ENCODE measurements at places on chromosomes 11 and 22.

DNA sequence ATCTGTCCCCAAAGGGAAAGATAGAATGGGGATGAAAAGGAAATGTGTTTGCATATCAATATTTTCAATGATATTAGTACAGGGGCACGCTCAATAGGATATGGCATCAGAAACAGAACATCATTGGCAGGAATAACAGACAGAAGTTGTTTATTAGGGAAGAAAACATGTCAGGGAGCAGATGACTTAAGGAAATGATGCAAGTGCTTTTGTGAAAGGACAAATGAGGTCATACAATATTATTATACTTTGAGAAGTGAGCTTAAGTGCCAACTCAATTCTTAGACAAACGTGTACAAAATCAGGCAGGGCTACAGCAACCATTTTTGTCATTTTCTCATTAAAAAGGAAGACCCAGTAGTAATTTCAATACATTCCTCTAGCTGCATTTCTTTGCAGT is 388.4 kb downstream of the SOX6 start:
- DNase-seq, result peak; percentile 41

GRCh38 chr11:130420478-130421198 is 7.8 kb downstream of the ADAMTS8 start:
- DNase-seq, result no peak

DNA sequence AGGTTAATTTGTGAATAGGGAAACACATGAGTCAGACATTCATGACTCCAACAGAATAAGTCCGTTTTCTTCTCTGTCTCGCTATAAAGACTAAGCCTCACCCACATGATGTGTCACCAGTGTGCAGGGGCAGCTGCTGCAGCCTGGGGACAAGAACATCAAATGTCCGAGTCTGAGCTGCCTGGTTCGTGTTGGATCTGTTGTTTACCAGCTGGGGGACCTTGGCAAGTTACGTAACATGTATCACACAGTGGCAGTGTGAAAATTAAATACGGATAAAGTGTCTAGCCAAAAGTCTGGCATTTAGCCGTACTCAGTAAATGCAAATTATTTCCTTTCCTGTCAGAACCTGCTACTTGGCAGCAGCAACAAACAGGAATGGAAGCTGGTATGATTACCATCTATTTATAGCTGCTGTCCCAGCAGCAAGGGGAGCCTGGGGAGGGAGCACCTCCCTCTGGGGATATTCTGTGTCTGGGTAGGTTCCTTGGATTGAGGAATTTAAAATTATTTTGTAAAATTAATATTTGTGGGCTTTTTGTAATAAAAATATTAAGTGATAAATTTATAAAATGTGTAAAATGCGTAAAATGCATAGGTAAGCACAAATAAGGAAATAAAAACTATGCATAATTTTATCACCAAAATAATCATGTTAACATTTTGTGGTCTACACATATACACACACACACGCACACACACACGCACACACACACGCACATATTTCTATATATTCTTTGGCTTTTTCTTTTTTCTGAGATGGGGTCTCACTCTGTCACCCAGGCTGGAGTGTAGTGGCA is 1.3 kb upstream of the CLDN25 start:
- peak; percentile 3 for DNase-seq

DNA sequence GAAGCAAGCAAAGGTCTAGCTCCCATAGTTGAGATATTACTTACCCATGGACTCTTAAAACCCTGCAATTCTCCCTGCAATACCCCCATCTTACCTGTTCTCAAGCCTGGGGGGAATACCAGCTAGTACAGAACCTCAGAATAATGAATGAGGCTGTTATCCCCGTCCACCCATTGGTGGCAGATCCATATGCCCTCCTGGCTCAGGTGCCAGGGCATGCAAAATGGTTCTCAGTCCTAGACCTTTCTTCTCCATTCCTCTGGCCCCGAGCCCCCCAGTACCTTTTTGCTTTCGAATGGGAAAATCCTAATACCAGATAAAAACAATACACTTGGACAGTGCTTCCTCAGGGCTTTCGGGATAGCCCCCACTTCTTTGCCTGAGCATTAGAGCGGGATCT is 86.4 kb downstream of the PIWIL4 start:
- DNase-seq, result no peak

DNA sequence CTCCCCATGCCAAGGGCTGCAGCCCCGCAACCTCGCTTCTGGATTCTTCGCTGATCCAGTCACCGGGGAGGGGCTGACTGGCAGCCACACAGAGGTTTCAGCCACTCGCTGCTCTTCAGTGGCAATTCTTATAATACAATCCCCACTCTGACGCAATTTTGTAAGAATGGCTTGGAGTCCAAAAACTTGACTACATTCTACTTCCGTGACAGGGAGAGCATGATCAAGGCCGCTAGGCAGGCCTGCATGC is 14.9 kb downstream of the PPM1F start:
- peak; percentile 88 for DNase-seq

DNA sequence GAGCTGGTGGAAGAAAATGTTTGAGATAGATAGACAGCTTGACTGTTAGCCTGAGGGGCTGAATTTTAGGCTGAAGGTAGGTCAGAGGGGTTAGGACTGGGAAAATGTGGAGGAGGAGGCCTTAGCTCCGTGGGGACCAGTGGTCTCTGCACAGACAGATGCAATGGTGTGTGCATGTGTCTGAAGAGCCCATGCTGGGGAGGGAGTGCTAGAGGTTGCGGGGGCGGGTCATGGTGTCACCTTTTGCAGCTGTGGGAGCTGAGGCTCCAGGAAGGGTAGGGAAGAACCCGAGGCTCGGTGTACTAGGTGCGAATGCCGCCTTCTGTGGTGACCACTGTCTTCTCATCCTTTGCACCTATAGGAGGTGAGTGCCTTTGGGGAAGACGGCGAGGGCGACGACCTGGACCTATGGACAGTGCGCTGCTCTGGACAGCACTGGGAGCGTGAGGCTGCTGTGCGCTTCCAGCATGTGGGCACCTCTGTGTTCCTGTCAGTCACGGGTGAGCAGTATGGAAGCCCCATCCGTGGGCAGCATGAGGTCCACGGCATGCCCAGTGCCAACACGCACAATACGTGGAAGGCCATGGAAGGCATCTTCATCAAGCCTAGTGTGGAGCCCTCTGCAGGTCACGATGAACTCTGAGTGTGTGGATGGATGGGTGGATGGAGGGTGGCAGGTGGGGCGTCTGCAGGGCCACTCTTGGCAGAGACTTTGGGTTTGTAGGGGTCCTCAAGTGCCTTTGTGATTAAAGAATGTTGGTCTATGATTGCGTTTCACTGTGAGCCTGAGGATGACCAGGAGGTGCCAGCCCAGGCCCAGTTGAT is 1.6 kb downstream of the SDF2L1 start:
- DNase-seq, result no peak

DNA sequence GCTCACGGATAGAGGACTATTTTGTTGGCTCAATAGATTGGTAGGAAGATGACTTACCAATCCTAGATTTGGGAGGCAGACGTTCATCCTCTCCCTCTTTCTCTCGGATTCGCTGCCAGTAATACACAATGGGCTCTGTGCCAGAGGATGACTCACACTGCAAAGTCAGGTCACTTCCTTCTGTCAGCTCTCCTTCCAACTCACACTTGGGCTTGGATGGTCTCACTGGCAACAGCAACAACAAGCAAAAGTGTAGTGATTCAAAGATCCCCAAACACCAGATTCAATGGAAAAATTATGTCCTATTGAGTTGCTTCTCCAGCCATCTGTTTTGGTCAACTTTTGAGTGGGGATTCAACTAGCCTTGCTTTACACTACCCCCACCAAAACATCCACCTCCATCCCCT is 21.7 kb upstream of the HSPA8 start:
- DNase-seq, result peak; percentile 53

DNA sequence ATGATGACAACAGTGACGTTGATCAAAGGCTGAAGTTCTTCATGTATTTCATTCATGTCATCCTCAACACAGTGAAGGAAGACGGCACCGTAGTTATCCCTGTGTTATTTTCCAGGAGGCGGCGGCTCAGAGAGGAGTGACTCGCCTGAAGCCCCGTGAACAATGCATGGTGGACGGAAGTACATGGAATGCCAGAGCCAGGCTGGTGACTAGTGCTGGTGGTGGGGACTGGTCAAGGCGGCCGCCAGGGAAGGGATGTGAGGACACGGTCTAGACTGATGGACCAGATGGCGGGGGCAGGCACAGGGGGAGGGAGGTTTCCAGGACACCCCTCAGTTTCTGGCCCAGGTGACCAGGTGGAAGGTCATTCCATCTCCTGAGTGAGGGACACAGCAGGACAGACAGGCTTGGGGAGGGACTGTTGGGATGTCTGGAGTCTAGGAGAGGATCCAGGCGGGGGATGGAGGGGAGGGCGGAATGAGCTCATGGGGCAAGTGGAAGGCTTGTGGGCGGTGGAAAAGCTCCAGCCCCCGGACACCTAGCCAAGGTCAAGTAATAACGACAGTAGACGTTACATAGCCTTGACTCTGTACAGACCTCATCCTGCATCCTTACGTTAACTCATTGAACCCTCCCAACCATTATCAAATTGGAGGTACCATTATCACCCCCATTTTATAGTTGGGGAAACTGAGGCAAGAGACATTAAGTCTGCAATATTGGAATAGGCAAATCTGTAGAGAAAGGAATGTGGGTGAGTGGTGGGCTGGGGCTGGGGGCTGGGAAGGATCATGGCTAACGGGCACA is 16.0 kb upstream of the PICK1 start:
- DNase-seq, result no peak

DNA sequence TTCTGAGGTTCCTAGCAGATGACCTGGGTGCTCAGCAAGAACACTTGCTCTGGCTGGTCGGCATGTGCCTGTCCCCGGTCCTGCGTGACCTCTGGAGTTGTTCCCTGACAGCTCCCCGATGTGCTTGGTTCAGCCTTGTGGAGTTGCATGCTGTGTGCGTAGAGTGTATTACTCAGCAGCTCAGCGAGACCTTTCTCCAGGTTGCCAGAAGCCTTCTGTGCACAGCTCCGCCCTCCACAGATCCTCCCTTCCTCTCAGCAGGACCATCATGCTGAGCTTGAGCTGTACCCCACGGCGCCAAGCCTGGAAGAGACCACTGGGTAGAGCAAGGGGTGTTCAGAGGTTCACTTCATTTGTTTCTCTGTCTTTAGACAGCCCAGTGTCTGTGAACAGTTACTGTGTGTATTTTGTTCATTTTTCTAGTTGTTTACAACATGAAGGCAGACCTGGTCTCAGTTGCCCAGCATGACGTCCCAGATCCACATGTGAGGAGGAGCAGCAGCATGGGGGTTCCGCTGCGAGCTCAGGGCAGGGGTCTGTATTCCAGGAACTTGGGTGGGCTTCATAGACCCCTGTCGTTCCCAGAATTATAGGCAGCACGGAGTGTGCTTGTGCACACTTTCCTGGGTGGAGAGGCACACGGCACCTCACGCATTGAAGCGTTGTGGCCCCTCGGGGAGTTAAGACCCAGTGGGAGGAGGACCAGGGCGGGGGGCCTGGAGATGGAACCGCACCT is 148.6 kb downstream of the IGLL1 start:
- DNase-seq, result no peak

DNA sequence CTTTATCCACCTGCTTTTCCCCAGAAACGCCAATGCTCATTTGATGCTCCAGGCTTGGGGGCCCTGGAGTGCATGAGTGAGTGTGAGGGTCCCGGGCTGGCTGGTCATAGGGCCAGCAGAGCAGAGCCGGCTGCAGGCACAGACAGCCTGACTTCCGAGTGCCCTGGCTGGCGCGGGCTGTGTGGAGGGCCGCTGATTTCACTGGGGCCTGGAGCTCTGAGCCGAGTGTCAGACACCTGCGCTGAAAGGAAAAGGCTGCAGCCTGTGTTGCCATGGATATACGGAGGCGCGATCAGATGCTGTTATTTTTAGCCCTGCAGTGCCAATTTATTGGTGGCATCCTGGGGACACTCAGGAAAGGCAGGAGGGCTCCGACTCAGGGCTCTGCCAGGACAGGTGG is 87.6 kb downstream of the ST3GAL4 start:
- DNase-seq, result no peak

- DNase-seq, result no peak
These were observed 19.5 kb upstream of the B3GNT6 start for GRCh38 chr11:77014669-77015068.

DNA sequence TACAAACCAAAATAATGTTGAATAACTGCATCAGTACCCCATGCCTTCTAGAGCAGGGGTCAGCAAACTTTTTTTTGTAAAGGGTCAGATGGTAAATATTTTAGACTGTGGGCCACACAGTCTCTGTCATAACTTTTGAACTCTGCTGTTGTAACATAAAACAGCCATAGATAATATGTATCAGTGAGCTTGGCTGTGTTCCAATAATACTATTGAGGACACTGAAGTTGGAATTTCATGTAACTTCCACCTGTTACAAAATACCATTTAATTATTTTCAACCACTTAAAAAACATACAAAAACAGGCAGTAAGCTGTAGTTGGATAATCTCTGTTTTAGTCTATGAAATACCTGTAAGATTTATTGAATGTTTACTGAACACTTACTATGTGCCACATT is 55.2 kb downstream of the PICALM start:
- no peak for DNase-seq

GRCh38 chr11:1487851-1488574 is 1.4 kb upstream of the MOB2 start:
- DNase-seq, result no peak

DNA sequence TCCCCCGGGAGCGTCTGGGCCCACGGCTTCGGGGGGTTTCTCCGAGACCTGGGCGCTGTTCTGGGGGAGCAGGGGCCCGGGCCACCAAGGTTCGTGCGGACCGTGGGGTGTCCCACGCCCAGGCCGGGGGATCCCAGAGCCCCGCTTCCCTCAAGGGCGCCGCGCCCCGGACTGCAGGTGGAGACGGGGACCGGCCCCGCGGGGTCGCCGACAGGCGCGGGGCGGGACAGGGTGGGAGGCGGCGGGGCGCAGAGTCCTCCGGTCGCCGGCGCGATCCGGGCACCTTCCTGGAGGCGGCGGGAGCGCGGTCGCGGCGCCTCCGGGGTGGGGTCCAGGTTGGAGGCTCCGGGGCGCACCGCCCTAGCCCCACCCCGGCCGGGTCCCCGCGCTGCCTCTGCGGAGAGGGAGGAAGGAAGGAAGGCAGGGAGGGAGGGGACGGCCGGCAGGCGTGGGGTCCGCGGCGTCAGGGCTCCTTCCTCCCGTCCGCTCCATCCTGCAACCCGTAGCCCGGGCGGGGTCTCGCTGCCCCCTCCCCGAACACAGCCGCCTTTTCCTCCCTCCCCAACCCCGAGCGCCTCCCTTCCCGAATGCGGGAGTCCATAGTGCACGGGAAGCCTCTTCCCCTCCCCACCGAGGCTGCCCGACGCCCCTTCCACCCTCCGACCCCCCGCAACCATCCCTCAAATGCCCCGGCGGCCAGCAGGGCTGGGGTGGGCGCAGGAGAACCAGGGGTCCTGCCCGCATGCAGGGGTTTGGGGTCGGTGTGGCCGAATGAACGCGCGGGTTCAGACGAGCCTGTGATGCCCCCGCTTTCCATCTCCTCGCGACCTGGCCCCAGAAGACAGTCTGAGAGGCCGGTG is 4.3 kb upstream of the ZBED4 start:
- DNase-seq, result no peak
